GM06990 (cell line): ENCODE measurements at places on chromosomes 2 and 18.

GRCh38 chr2:45821558-45822271, 170.2 kb downstream of the PRKCE start:
- no peak for DNase-seq

DNA sequence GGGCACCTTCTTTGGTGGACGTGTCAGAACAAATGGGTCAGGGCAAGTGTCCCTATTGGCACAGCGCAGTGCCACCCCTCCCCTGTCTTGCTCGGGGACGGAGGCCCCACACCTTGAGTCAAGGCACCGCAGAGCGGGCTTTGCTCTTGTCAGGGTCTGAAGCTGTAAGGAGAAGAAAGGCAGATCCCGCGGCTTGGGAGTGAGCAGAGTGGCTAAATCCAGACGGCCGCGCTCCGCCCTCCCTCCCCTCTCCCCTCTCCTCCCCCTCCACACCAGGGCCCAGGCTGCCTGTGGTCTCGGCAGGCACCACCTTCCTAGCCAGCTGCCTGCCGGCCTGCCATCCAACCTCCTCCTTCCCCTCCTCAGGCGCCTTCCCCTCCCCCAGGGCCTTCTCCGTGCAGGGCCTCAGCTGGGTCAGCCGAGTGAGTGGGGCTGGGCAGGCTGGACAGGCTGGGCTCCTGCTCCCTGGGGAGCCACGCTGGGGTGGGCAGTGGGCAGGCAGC, 25.8 kb downstream of the SPEG start:
- DNase-seq: no peak

DNA sequence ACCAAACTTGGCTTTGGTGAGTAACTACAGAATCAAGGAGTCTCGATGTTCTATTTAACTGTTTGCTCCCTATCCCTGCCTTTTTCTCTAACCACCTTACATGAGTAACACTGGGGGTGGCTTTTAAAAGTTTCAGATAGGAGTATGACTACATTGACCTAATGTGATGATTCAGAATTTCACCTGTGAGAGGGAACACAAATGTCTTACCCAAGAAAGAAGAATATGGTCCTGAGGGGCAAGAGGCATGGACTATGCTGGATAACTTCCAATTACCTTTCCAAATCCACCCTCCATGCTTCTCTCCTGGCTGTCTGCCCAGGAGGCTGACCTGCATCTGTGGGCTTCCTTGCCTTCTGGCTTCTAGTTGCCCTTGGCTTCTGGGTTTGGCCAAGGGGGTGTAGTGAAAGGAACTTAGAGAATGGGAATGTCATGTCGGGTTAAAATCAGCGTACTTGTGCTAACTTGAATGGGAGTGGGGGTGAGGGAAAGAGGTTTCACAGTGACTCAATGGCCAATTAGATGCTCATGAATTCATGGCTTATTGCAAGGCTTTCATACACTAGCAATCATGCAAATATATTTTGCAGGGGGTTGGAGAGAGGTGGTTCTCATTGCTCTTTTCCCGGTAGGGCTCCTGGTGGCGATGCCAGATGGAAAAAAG, 5.3 kb upstream of the IL36G start:
- DNase-seq: no peak

DNA sequence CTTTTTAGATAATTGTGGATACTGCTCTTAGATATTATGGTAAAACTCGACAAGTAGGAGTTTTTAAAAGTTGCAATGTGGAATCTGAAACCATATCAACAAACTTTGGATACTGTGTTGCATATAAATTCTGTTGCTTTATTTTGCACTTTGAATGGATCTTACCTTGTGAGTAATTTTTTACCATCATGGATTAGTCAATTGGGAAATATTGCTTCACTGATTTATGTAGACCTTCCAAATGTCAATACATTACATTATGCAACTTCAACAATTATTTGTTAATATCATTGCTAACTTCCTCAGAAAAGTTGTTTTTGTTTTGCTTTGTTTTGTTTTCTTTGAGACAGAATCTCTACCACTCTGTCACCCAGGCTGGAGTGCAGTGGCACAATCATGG, 102.0 kb upstream of the SLC38A11 start:
- no peak for DNase-seq

DNA sequence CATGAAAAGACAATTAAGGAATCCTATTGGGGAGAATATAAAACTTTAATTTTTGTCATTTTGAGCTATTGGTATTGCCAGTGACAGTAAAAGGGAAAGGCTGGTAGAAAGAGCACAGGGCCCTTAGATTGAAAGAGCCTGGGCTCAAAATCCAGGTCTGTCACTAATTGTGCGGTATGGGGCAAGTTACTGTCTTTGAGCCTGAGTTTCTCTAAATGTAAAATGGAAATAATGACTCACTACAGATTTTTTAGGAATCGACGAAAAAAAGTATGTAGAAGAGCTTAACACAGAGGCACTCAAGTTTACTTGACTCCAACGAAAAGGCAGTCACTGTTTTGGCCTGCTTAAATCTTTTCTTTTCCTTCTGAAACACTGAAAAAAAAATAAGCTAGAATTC, 7.0 kb downstream of the NDUFV2 start:
- DNase-seq: no peak

DNA sequence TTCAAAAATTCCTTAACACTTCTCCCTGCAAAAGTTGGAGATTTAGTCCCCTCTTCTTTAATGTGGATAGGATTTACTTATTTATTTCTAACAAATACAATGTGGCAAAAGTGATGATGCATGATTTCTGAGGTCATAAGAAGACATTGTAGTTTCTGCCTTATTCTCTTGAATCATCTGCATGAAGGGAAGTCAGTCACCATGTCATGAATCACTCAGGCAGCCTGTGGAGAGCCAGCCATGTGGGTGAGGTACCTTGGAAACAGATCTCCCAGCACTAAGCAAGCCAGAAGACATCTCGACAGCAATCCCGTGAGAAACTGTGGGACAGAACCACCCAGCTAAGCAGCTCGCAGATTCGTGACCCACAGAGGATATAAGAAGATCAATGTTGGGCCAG, 2.7 kb upstream of the ZC3H8 start:
- no peak for DNase-seq

DNA sequence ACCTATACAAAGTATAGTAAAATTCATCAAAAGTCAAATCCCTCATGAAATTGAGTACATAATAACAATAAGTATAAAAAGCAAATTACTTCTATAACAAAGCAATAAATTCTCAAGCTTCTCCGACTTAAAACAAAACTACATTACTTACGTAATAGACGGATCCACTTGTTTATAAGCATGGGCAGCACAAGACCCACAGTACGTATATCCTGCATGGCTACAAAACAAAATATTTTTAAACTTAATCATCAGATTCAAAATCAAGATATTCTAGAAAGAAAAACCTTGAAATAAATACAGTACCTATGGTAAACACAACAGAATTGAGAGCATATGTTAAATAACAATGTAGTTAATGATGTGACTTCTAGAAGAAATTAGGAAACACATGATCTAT, 78.9 kb downstream of the MEMO1 start:
- DNase-seq: no peak

GRCh38 chr2:109712746-109713145, 81.4 kb upstream of the RGPD5 start:
- no peak for DNase-seq

- no peak for DNase-seq
These were observed 12.2 kb upstream of the BOD1L2 start for GRCh38 chr18:57134618-57135135.

DNA sequence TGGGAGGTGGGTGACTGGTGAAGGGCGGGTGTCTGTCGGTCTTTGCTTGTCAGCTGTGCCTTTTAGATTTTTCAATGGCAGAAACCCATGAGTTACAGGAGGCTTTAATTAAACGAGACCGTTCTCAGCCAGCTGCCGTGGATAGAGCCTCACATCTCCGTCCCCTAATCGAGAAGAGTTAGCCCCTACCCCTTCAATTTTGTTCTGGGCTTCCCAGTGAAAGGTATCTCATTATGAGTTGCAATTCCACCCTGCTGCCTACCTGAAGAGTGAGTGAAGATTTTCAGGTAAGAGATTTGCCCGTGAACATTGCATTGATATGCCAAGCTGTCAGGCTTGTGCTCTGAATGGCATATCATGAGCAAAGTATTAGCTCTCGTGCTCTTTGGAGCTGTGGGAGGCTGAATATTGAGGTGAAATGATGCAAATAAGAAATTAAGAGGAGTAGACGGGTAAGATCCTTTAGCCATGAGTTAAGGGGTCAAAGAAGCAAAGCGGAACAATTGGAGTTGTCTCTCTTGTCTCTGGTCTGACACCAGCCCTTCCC, 118.7 kb upstream of the MSTN start:
- no peak for DNase-seq
